ENCODE measurements at places on chromosomes 6 and 20. TPM values are rescaled to one million over a fixed set of nuclear protein-coding genes. Genes with fewer than 3 reads are reported as not detected.
A peak's percentile ranks its signal among the peaks of the same experiment; 100 is the strongest.

The FOXQ1 gene
- 1.1 TPM for total RNA-seq

DNA sequence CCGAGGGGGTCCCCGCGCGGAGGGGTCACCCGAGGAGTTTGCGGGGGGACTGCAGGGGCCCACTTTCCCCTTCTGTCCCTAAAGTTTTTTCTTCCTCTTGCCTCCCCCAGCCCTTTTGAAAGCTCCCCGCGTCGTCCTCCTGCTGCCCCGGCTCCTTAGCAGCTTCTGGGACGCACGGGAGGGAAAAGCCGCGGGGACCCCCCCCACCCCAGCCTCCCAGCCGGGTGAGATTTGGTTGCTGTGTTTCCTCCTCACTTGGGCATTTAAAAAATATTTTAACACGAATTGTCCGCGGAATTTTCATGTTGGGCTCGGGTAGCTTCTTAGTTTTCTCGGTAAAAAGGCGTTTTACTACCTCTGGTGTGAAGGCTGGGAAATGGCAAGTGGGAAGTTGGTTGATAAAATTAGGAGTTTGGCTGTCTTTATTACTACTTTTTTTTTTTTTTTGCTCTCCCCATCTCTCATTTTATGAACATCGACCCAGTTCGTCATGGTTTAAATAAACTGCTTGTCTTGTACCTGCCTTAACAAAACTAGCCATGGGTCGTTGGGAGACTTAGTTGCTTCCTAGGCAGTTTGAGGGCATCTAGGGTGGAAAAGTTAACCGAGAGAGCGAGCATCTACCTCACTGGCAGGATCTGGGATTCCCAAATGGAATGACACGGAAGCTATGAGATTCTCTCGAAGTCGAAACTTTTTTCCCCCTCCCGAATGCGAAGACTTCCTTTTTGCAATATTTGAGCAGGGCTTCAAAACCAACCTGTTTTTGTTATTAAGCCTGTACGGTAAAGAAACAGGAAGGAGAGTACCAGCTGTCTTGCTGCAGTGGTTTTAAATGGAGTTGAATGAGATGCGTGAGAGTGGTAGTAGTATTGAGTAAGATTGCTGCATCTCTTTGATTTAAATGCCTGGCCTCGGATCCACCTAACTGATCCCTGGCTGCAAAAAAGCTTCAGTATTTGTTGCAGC is 868 bp downstream of the NCOA3 start:
- peak; percentile 57 for DNase-seq

The ID1 gene
- 308 TPM for total RNA-seq

GRCh38 chr6:157221817-157222175 is 101.5 kb downstream of the TMEM242 start:
- DNase-seq = no peak

DNA sequence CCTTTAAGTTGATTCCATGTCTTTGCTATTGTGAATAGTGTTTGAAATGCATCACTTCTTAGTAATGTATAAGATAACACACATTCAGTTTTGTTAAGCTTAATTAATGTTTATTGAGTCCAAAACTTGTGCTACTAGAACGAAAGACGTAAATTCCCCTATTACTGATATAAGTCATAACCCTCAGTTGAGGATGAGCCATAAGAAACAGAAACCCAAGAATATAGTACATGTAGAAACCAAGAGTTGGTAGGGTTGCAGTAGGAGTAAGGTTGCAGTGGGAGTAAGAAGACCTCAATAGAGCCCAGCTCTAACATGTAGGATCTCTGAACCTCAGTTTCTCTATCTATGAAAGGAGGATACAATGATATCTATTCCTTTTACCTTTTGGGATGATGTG is 19.3 kb downstream of the CITED2 start:
- no peak for DNase-seq

The SNAI1 gene
- 0.40 TPM for total RNA-seq

Data from spinal cord (tissue), 10 donors.